ENCODE measurements at places on chromosomes 5 and 9.
A peak's percentile ranks its signal among the peaks of the same experiment; 100 is the strongest.

GRCh38 chr9:72202009-72202408 lies 52.8 kb downstream of the GDA start:
- DNase-seq: no peak

GRCh38 chr5:54760182-54760935 lies 225.0 kb downstream of the ESM1 start:
- DNase-seq: no peak

GRCh38 chr5:127418974-127419682 lies 98.3 kb upstream of the PRRC1 start:
- DNase-seq: no peak

DNA sequence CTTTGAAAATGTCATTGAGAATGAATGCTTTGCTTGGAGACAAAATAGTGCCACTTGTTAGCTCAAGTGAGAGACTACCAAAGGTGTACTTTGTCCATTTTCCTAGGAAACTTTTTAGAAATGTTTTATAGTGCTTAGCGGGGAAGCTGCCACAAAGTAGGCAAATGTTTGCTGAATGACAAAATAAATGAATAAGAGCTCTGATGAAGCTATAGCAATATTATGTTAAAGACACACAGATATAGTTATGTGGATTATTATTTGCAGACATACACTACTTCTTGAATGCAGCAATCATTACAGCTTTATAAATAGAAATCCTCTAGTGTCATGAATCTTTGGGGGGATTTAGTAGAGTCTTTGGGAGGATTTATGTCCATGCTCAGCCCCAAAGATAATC lies 92.7 kb upstream of the C6 start:
- DNase-seq: no peak

DNA sequence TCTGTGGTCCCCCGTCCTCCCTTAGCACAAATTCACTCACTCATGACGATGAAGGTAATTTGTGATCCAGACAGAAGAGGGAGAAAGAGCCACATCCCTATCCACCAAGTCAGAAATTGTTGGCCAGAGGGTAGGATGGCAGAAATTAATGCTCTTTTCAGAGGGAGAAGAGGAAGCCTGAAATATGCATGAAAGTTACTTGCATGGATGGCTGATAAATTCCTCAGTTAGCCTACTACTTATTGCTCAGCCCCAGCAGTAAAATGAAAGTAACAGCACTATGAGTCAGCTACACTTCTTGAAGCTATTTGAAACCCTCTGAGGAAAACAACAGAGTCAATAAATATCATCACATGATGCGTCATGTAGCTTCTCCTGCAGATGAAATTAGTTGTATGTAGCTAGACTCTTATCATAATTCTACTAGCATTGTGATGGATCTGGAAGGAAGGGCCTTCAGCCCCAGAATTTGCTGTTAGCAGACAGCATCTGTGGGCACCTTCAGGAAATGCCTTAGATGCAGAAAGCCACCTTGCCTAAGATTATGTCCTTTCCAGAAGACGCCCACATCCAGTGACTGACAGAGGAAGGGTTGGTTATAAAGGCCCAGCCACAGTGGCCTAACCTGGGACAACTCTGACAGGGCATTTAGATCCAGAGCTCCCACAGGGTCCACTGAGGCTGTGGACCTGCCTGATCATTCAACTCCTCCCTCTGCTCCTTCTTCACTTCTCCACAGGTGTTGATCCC lies 81.2 kb upstream of the CCDC112 start:
- peak; percentile 7 for DNase-seq
